ENCODE measurements at places on chromosomes 7 and 10. TPM values are rescaled to one million over a fixed set of nuclear protein-coding genes. Genes with fewer than 3 reads are reported as not detected.

DNA sequence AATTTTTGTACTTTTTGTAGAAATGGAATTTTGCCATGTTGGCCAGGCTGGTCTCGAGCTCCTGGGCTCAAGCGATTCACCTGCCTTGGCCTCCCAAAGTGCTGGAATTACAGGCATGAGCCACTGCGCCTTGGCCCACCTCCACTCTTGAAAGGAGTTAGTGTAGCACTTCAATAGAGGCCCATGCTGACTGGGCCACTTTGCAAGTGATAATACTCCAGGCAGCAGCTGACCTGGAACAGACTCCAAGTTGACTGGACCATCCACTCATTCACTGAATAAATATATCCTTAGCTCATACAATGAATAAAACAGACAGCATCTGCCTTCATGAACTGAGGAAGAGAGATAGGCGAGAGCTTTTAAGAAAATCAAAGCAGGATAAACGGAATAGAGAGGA is 14.7 kb downstream of the CPVL start:
- no peak for DNase-seq

GRCh38 chr10:86266446-86267242 is 100.0 kb downstream of the GRID1 start:
- no peak for DNase-seq

DNA sequence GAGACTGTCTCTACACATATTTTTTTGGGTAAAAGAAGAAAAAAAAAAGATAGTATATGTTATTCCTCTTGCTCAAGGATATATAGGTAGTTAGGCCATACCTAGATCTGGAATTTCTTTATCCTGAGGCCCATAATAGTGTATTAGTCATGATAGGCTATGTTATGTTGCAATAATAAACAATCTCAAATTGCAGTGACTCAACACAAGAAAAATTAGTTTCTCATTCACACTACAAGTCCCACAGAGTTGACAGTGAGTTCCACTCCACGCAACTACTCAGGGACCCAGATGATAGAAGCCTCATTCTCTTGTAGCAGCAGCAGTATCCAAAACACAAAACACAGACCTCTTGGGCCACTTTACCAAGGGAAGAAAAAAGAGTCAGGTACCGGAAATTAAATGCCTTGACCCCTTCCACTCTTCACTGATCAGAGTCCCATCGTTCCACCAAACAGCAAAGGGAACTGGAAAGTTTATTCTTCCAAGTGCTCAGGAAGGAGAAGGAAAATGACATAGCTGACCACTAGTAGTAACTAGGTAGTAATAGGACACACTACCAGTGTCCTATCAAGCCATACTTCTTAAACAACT is 7.4 kb upstream of the C10orf67 start:
- DNase-seq, result no peak

DNA sequence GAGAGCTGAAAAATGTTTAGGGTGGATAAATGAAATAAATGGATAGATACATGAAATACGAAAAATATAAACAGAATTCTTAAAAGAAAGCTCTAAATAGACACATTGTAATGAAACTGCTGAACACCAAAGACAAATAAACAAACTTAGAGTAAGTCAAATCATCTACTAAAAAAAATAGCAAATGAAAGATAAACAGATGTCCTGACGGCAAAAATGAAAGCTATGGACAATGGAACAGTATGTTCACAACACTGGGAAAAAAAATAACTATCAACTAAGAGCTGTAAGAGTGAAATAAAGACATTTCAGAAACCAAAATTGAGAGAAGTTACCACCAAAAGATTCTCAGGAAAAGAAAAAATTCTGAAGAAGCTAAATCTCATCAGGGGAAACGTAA is 106.1 kb downstream of the SGMS1 start:
- no peak for DNase-seq

- no peak for DNase-seq
These were observed 301.9 kb downstream of the CDK14 start for GRCh38 chr7:90897961-90898469.

DNA sequence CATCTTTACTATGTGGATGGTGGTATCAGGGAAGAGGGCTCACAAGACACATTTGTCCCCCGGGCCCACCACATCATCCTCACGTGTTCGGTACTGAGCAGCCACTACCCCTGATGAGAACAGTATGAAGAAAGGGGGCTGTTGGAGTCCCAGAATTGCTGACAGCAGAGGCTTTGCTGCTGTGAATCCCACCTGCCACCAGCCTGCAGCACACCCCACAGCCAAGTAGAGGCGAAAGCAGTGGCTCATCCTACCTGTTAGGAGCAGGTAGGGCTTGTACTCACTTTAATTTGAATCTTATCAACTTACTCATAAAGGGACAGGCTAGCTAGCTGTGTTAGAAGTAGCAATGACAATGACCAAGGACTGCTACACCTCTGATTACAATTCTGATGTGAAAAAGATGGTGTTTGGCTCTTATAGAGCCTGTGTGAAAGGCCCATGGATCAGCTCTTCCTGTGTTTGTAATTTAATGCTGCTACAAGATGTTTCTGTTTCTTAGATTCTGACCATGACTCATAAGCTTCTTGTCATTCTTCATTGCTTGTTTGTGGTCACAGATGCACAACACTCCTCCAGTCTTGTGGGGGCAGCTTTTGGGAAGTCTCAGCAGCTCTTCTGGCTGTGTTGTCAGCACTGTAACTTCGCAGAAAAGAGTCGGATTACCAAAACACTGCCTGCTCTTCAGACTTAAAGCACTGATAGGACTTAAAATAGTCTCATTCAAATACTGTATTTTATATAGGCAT is 9.1 kb upstream of the CSGALNACT2 start:
- DNase-seq, result no peak

GRCh38 chr7:1940402-1940786 is 270.3 kb downstream of the ELFN1 start:
- no peak for DNase-seq

GRCh38 chr7:10355816-10356215 is 617.9 kb upstream of the PHF14 start:
- no peak for DNase-seq

SGCE gene
- polyA plus RNA-seq, result 119 TPM

FAM241B gene
- 0.27 TPM for polyA plus RNA-seq

FAM149B1 gene
- polyA plus RNA-seq, result 24.7 TPM

TACC2 gene
- polyA plus RNA-seq, result 136 TPM

FKBP9 gene
- polyA plus RNA-seq, result 132 TPM

PLA2G12B gene
- 0.17 TPM for polyA plus RNA-seq

CYP17A1 gene
- 0.70 TPM for polyA plus RNA-seq
